ENCODE measurements at places on chromosomes 12 and 14.

GRCh38 chr14:94056579-94057308, 24.3 kb downstream of the DDX24 start:
- peak; percentile 53 for DNase-seq

DNA sequence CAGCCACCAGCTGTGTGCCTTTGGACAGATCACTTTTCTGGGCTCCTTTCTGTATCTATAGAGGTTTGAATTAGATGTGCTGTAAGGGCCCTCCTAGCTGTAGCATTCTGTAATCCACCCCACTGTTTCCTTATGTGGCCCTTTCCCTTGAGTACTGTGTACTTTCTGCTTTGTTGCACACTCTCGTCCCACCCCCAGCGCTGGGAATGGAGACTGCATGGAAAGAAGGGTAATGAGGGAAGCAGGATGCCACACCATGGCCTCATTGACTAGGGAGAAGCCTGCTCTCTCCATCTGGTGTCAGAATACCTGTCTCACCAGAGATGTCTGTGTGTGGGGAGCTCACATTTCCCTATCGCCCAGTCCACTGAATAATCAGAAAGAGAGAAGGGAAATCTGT, 13.6 kb upstream of the GALNT16 start:
- no peak for DNase-seq

- DNase-seq: no peak
These were observed 1.8 kb downstream of the SPSB2 start for GRCh38 chr12:6871052-6871957.

DNA sequence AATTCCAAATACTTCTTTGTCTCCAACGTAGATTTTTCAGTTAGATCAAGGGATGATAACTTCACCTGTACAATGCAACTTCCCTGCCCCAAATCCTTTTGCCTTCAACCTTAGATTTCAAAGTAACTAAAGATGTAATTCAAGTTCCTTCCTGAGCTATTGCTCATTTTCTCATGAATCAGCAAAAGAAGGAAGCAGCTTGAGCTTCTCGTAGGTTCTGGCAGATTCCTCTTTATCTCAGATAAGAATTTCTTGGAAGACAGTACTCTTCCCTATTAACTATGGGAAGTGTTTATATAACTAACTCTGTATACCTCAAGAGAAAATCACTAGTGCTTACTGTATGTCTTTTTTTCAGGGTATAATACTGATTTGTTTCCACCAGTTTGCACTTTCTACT, 203.8 kb downstream of the RASSF9 start:
- DNase-seq: peak; percentile 39

DNA sequence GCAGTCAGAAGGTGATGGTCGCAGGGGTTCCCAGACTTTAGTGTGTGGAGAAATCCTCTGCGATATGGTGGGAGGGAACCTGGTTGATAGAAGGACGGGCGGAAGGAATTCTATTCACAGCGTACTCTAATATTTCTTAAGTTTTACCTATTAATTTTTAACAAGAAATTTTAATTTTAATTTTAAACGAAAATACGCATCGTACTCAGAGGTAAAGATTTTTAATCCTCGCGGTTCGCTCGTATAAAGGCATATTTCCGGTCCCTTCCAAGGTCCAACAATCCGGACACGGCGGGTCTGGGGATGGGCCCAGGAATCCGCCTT, 338 bp upstream of the SLC48A1 start:
- no peak for DNase-seq

- DNase-seq: peak; percentile 40
These were observed 77.3 kb downstream of the SNAPC1 start for GRCh38 chr14:61839507-61839906.

Data from choroid plexus epithelial cell (primary cell).